Breast epithelium (tissue), 4 donors: ENCODE measurements at places on chromosomes 1 and 21. TPM values are rescaled to one million over a fixed set of nuclear protein-coding genes. Genes with fewer than 3 reads are reported as not detected.

DNA sequence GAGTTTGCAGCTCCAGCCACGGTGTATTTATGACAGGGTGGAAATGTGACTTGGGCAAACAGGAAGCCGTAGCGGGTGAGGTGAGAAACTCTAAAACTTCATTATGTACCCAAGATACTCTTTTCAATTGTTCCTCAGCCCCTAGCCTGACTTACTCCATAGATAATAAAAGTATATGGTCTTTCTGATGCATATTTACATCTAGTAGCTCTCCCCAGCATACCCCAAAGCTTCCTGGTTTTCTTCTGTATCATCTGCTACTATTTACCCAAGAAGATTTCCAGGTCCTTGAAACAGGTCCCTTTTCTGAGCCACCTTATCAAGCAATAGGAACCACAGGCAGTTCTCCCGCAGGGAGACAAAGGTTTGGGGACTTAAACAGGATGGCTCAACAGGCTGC lies 201.5 kb upstream of the ESRRG start:
- no peak overlapping the region for H3K4me3 ChIP-seq
- DNase-seq, result no peak
- no peaks in the 10 kb centered on the region for H3K4me1 ChIP-seq
- H3K36me3 ChIP-seq, result no peaks in the 10 kb centered on the region
- no peak overlapping the region for H3K27ac ChIP-seq

DNA sequence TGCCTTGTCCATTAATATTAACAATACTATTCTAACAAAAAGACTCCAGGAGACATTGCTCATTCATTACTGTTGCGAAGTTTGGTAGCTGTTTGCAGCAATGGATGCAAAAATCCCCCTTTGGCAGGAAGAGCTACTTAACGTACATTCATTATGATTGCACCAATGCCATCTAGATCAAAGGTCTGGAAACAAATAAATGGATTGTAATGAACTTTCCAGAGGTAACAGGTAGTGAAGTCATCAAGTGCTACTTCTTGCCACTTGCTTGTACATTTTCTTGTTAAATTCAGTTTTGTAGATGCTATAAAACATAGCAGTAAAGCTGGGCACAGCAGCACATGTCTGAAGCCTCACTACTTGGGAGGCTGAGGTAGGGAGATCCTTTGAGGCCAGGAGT lies 93.9 kb downstream of the DDAH1 start:
- H3K27me3 ChIP-seq, result no peaks in the 10 kb centered on the region
- no peaks in the 10 kb centered on the region for H3K36me3 ChIP-seq
- H3K4me3 ChIP-seq, result no peak overlapping the region
- H3K27ac ChIP-seq, result no peak overlapping the region

DNA sequence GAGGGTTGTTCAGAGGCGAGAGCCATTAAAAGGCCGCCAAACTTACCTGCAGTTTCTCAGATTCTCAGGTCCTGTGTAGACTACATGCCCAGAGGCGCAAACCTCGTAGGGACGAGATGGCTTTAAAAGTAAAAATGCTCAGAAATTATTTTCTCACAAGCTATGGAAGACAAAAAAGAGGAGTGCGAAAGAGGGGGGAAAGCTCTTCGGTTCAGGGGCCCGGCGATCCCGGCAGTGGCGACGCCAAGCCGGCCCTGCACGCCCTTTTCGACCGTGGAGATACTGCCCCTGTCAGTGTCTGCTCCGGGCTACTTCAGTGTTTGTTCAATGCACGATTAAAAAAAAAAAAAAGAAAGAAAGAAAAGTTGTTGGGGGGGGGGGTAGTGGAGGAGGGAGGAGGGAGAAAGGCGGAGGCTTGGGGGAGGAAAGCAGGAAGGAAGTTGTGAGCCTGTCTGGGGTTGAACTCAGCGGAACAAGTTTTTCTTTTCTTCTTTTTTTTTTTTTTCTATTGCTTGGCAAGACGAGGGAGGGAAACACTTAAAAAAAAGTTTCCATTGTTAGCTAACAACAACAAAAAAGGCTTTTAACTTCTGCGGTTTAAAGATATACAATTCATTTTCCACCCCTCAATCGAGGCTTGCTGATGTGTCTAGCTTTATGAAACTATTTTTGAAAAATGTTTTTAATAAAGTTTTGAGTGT lies at the start of gene ITPKB:
Gene ITPKB (minus strand): TSS at position 288 of the 701 bp plus-strand sequence. CDS start 1,824 bp downstream, outside the sequence.
- peak; percentile 32 for DNase-seq
- H3K4me3 ChIP-seq, result peak within 1 kb of the TSS; percentile 83
- peak within 1 kb of the TSS; percentile 86 for H3K27ac ChIP-seq
- no peaks in the 10 kb centered on the region for H3K36me3 ChIP-seq
- H3K4me1 ChIP-seq, result peaks cover 6% of the 10 kb centered on the region

- H3K27ac ChIP-seq, result no peak overlapping the region
- no peaks in the 10 kb centered on the region for H3K36me3 ChIP-seq
- H3K27me3 ChIP-seq, result no peaks in the 10 kb centered on the region
- H3K4me3 ChIP-seq, result no peak overlapping the region
These were observed 28.5 kb downstream of the SERINC2 start for GRCh38 chr1:31441558-31441957.

DNA sequence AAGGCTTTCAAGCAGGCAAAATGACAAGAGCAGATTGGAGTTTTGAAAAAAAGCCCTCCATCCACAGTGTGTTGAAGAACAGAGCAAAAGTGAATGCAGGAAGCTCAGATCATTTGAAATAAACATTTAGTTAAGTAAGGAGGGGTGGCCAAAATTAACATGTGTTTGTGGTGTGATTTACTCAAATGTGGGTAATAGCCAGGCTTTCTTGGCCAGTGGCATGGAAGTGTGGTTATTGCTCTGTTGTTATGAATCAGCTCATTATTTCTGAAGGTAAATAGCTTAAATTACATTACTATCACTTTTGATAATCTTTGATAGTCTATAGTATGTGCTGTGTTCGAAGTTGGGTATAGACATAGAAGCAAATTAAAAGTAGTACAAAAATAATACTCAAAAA lies 485.9 kb downstream of the LMO4 start:
- H3K4me1 ChIP-seq, result no peaks in the 10 kb centered on the region
- H3K27me3 ChIP-seq, result no peaks in the 10 kb centered on the region
- H3K27ac ChIP-seq, result no peak overlapping the region
- no peak for DNase-seq

The CFHR1 gene
- total RNA-seq, result not detected

- DNase-seq, result no peak
- no peak overlapping the region for H3K4me3 ChIP-seq
- no peaks in the 10 kb centered on the region for H3K27me3 ChIP-seq
- H3K27ac ChIP-seq, result no peak overlapping the region
- no peaks in the 10 kb centered on the region for H3K36me3 ChIP-seq
These were observed 71.2 kb downstream of the DAP3 start for GRCh38 chr1:155759966-155760630.

The BACE2 gene
- total RNA-seq, result 26.9 TPM

DNA sequence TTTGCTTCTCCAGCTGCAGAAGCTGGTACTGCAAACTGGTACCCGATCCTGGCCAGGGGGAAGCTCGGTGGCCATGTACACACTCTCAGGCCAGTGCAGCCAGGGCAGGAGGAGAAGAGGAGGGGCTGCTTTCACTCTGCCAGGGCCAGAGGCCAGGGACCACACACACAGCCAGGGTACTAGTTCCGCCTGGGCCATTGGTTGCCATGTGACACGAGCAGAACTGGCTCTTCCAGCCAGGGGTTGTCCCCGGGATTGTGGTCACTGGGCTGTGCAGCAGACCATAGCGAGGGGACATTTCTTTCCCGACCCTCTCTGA lies 3.7 kb upstream of the SHISAL2A start:
- no peak overlapping the region for H3K4me3 ChIP-seq
- H3K4me1 ChIP-seq, result peaks cover 6% of the 10 kb centered on the region
- H3K36me3 ChIP-seq, result no peaks in the 10 kb centered on the region
- no peak for DNase-seq
- H3K27ac ChIP-seq, result no peak overlapping the region

The LRRC8D gene
- 9.2 TPM for total RNA-seq

The LGR6 gene
- total RNA-seq, result not detected

DNA sequence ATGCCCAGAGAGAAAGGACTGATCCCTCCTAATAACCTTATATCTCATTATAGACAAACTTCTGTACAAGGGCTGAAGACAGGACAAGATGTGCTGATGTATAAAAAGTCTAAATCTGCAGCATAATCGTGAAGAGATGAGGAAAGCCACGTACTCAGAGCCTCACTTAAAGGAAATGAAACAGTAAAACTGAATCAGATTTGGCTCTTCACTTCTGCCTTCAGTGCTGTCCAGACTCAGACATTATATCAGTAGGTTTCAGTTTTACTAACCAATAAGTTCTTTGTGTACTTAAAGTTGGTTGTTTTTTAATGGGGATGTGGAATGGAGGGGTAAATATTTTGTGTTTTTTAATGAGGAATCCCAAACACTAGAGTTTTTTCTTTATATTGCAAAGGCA lies 45.3 kb upstream of the RGS1 start:
- no peaks in the 10 kb centered on the region for H3K36me3 ChIP-seq
- H3K27ac ChIP-seq, result peak overlapping the region; percentile 63
- DNase-seq, result no peak
- no peaks in the 10 kb centered on the region for H3K4me1 ChIP-seq
- no peaks in the 10 kb centered on the region for H3K27me3 ChIP-seq

- H3K36me3 ChIP-seq, result no peaks in the 10 kb centered on the region
- peak; percentile 60 for DNase-seq
- peak overlapping the region; percentile 100 for H3K27ac ChIP-seq
- no peaks in the 10 kb centered on the region for H3K27me3 ChIP-seq
These were observed 1.2 kb downstream of the MAPKAPK2 start for GRCh38 chr1:206685769-206686477.

The RIMS3 gene
- 2.6 TPM for total RNA-seq

GRCh38 chr1:23222331-23222730 lies 5.0 kb upstream of the HTR1D start:
- no peaks in the 10 kb centered on the region for H3K36me3 ChIP-seq
- peaks cover 5% of the 10 kb centered on the region for H3K4me1 ChIP-seq

DNA sequence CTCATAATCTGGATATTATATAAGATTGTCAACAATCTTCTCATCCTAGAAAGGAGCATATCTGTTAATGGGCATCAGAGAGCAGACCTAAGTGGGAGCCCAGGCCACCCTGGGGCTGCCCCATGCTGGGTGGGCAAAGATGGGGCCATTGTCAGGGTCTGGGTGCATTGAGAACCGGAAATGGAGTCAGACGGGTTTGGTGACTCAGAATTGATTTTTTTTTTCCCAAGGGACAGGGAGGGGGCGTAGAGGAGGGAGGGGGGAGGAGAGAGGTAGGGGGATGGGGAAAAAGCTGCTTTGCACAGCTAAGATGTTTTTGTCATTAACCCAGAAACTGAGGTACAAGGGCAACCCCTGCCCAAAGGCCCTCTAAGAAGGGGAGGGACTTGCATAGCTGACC lies 1.3 kb downstream of the ATXN7L2 start:
- H3K4me1 ChIP-seq, result no peaks in the 10 kb centered on the region
- H3K4me3 ChIP-seq, result peak overlapping the region; percentile 70
- no peak overlapping the region for H3K27ac ChIP-seq
- no peak for DNase-seq
- H3K36me3 ChIP-seq, result peaks cover 5% of the 10 kb centered on the region

- H3K27ac ChIP-seq, result no peak overlapping the region
- no peak for DNase-seq
- H3K4me1 ChIP-seq, result no peaks in the 10 kb centered on the region
- H3K27me3 ChIP-seq, result no peaks in the 10 kb centered on the region
These were observed 9.3 kb downstream of the IFI44 start for GRCh38 chr1:78658901-78659300.

- DNase-seq, result no peak
- no peaks in the 10 kb centered on the region for H3K4me1 ChIP-seq
- no peaks in the 10 kb centered on the region for H3K36me3 ChIP-seq
- no peaks in the 10 kb centered on the region for H3K27me3 ChIP-seq
- H3K27ac ChIP-seq, result no peak overlapping the region
- H3K4me3 ChIP-seq, result no peak overlapping the region
These were observed 58.8 kb upstream of the PRDX6 start for GRCh38 chr1:173418107-173418985.

The MGST3 gene
- total RNA-seq, result 251 TPM

- no peak overlapping the region for H3K4me3 ChIP-seq
- H3K27ac ChIP-seq, result no peak overlapping the region
- peaks cover 9% of the 10 kb centered on the region for H3K4me1 ChIP-seq
- H3K36me3 ChIP-seq, result no peaks in the 10 kb centered on the region
- no peak for DNase-seq
- no peaks in the 10 kb centered on the region for H3K27me3 ChIP-seq
These were observed 3.8 kb downstream of the DVL1 start for GRCh38 chr1:1345384-1345783.

- DNase-seq, result no peak
- H3K4me1 ChIP-seq, result peaks cover 14% of the 10 kb centered on the region
- H3K36me3 ChIP-seq, result no peaks in the 10 kb centered on the region
- H3K27me3 ChIP-seq, result peaks cover 87% of the 10 kb centered on the region
- peak overlapping the region; percentile 63 for H3K4me3 ChIP-seq
These were observed 730 bp downstream of the OLIG1 start for GRCh38 chr21:33070744-33070997.

GRCh38 chr1:157073944-157074685 lies 25.5 kb downstream of the ETV3L start:
- no peak overlapping the region for H3K27ac ChIP-seq
- H3K36me3 ChIP-seq, result no peaks in the 10 kb centered on the region
- no peak overlapping the region for H3K4me3 ChIP-seq
- peak; percentile 68 for DNase-seq
- H3K27me3 ChIP-seq, result no peaks in the 10 kb centered on the region

- no peaks in the 10 kb centered on the region for H3K4me1 ChIP-seq
- H3K4me3 ChIP-seq, result no peak overlapping the region
- DNase-seq, result no peak
- no peaks in the 10 kb centered on the region for H3K27me3 ChIP-seq
These were observed 20.0 kb upstream of the RD3 start for GRCh38 chr1:211511947-211512346.

GRCh38 chr1:56798053-56798471 lies 21.1 kb downstream of the FYB2 start:
- no peaks in the 10 kb centered on the region for H3K27me3 ChIP-seq
- no peak overlapping the region for H3K4me3 ChIP-seq
- H3K27ac ChIP-seq, result no peak overlapping the region
- H3K36me3 ChIP-seq, result no peaks in the 10 kb centered on the region
